ENCODE measurements at places on chromosomes 13 and 19.
A peak's percentile ranks its signal among the peaks of the same experiment; 100 is the strongest.

DNA sequence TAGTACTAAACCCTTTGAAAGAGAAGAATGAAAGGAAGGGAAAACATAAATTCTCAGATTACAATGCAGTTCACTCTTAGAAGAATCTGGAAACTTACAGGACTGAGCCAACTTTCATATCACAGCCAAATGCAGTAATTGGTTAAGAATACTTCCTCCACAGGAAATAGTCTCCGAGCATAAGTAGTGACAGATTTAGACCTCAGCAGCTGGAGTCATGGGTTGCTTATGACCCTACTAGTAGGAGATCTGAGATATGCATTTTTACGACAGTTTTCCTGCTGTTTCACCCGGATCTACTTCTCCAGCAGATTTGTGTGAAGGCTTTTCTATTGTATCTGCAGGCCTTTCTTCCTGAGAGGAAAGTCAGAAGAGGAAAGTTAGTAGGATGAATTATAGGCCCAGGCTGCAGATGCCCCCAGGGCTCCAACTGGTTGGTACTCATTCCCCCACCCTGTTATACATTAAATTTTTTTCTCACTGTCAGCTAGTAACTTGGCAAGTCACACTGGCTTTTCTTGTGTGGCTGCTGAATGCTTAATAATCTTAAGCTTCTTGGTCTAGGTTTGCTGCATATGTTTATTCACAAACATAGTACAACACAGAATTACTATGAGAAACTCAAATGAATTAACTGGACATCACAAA, 1241.5 kb upstream of the MIR17HG start:
- DNase-seq = peak; percentile 70

DNA sequence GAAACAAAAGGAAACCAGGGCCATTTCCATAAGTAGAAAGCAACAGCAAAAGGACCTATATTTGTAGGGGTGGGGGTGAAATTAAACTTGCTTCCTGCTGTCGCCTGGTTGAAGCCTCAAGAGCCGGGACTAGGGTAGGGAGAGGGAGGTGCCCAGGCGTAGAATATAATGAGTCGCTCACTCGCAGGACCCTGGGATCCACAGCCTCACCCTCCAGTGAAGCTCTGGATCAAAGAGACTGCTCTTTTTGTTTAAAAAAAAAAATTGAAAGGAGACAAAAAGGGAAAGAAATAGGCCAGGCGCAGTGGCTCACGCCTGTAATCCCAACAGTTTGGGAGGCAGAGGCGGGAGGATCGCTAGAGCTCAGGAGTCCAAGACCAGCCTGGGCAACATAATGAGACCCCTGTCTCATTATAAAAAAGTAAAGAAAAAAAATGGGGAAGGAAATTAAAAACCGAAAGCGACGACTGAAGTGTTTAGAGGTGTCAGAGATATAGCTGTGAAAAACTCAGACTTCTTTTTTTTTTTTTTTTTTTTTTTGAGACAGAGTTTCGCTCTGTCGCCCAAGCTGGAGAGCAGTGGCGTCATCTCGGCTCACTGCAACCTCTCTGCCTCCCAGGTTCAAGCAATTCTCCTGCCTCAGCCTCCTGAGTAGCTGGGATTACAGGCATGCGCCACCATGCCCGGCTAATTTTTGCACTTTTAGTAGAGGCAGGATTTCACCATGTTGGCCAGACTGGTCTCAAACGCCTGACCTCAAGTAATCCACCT, 10.9 kb upstream of the ADGRE5 start:
- DNase-seq = peak; percentile 32

- no peak for DNase-seq
Measured at GRCh38 chr13:26590379-26590778, 32.9 kb downstream of the WASF3 start.

DNA sequence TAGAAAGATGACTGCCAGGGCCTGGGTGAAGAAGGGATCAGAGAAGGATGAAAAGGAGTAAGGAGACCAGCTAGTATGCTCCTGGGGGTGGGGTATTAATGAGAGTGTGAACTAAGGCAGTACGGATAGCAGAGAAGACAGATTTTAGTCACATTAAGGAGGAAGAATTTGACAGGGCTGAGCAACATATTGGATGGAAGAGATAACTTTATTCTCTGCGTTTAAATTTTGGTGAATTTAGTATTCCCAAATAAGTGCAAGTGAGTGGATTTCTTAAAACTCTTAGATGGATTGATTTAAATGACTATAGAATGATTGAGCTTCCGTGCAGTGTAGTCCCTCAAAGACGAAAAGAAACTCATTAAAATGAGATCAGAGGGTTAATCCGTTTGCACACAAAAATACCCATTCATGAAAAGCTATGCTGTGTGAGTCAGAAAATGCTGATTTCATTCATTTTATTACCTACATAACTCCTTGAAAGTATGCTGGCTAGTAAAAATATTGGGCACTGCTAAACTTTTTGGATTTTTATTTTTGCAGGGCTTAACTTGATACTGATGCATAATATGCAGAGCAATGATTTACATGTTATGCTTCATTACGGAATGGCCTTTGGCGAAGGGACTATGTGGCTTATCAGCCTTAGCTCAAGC, 54.1 kb downstream of the WDFY2 start:
- DNase-seq = peak; percentile 69

- DNase-seq = no peak
Measured at GRCh38 chr13:37448153-37448552, 150.4 kb downstream of the POSTN start.

- no peak for DNase-seq
Measured at GRCh38 chr13:96041326-96042110, 11.7 kb downstream of the UGGT2 start.

GRCh38 chr13:74250738-74251190, 116.6 kb upstream of the KLF12 start:
- peak; percentile 92 for DNase-seq

GRCh38 chr19:31897292-31897691, 448.1 kb upstream of the ZNF507 start:
- DNase-seq = no peak

- peak; percentile 53 for DNase-seq
Measured at GRCh38 chr13:43301346-43301969, 278.1 kb downstream of the DNAJC15 start.

DNA sequence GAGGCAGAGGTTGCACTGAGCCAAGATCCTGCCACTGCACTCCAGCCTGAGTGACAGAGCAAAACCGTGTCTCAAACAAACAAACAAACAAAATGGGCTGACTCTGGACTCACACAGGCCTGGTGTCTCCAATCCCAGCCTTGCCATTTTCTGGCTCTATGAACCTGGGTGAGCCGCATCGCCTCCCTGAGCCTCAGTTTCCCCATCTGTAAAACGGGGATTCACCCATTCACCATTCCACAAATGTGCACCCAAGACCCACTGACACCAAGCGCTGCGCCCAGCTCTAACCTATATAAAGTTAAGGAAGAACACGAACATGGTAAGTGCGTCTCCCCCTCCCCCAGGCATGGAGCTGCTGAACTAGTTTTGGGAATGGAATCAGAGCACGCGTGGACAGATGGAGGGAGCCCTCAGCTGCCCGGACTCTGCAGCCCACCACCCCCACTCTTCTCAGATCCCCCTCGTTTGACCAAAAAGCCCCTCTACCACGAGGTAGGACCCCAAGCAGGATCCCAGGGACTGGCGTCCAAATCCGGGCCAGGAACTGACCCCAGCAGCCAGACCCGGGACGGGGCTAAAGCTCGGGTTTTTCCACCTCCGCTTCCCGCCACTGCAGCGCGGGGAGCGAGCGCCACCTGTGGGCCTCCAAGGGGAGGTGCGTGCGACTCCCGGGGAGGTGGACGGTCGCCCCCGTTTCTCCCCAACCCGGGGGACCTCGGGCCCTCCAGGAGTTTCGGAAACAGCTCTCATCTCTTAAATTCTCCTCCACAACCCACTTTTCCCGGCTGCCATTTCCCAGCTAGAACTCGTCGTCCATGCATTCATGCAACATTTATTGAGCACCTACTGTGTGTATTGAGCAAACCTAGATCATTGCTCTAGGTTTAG, 33.0 kb upstream of the ADGRE5 start:
- peak; percentile 71 for DNase-seq

DNA sequence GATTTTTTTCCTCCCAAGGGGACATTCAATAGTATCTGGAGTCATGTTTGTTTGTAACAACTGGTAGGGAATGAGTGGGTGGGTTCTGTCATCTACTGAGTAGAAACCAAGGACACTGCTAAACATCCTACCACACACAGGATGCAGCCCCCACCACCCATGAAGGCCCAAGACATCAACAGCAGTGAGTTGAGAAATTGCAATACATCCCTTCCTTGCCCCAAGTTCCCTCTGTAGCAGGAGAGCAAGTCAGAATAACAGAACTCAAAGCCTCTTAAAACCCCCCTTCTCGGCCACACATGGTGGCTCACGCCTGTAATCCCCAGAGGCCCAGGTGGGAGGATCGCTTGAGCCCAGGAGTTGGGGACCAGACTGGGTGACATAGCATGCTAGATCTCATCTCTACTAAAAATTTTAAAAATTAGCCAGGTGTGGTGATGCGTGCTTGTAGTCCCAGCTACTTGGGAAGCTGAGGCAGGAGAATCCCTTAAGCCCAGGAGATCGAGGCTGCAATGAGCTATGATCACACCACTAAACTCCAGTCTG, 2.4 kb upstream of the CYP2F1 start:
- DNase-seq = no peak

DNA sequence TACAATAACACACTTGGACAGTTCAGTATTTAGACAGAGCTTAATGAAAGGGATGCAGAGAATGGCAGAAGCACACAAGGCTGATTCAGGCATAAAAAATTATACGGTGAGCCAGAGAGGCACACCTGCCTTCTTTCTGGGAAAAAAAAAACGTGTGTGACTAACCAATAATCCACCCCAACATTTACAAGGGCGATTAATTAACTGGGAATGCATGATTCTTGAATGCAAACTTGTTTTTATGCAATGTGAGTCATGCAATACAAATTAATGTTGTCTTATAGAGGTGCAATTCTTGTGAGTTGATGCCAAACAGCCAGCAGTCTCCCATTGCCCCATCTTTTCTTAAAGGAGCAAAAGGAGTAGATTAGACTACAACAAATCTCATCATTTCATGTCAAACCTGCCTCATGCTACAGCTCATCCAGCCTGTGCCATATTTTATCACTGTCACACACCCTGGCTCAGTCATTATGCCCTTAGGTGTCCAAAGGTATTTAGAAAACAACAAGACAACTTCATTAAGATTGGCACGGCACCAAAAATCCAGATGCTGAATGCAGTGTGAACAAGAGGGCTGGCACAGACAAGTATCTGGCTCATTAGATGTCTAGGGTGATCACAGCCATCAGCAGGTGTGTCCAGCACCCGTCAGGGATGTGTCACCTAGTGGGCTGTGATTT, 721.1 kb downstream of the EFNB2 start:
- no peak for DNase-seq

- DNase-seq = peak; percentile 37
Measured at GRCh38 chr19:53553156-53553555, 15.2 kb downstream of the ZNF331 start.

- peak; percentile 94 for DNase-seq
Measured at GRCh38 chr13:31846182-31846938, 107.0 kb downstream of the RXFP2 start.

- no peak for DNase-seq
Measured at GRCh38 chr13:114047358-114047881, 73.5 kb upstream of the C13orf46 start.

- peak; percentile 65 for DNase-seq
Measured at GRCh38 chr13:27599845-27600553, 20.3 kb downstream of the LNX2 start.

DNA sequence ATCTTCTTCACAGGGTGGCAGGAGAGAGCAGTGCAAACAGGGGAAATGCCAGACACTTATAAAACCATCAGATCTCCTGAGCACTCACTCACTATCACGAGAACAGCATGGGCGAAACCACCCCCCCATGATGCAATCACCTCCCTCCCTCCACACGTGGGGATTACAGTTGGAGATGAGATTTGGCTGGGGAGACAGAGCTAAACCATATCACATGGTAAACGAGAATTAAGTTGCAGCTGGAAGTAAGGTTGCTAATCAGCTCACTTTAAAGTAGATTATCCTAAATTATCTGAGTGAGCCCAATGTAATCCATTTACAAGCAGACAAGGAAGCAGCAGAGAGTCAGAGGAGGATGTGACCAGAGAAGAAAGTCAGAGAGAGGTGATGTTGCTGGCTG, 102.2 kb upstream of the IPO5 start:
- no peak for DNase-seq

All from GM23248 (cell line).